Psoas muscle (tissue), 8 donors: ENCODE measurements at places on chromosomes 5 and 9.
A peak's percentile ranks its signal among the peaks of the same experiment; 100 is the strongest.

DNA sequence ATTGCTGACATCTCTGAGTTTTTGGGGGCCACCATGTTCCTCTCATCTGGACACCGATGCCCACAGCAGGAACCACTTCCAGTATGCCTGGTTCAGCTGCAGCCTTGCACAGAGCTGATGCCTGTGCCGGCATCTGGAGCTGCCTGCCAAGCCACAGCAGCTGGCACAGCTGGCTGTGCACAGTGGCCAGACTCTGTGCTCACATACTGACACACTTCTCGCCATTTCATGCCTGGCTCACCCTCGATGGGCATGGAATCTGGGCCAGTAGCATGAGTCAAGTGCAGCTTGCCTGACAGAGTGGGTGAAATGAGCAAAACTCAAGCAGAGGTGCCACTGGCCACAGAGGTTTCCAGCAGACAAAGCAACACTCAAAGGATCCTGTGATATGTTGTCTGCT is 863.4 kb downstream of the DNAH5 start:
- no peaks in the 10 kb centered on the region for H3K27me3 ChIP-seq
- no peak for DNase-seq
- H3K4me1 ChIP-seq = no peaks in the 10 kb centered on the region
- H3K27ac ChIP-seq = no peak overlapping the region
- H3K36me3 ChIP-seq = no peaks in the 10 kb centered on the region
- no peak overlapping the region for H3K4me3 ChIP-seq

DNA sequence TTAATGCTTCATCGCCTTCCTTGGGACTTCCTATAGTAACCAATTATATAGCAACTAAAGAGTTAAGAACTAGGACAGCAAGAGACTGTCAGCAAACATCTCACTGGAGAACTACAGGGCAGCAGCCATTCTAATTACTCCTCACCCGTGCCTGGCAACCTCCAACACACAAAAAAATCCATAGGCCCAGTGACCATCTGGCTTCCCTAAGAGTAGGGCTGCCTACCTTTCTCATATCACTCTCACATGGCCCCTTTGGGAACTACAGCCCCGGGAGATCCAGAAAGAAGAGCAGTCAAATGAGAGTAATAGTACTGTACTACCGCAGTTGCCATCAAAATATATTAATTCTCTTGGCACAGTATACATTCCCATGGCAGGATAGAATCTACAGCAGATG is 5.7 kb downstream of the DCAF10 start:
- no peak for DNase-seq
- H3K4me3 ChIP-seq = no peak overlapping the region
- peaks cover 21% of the 10 kb centered on the region for H3K4me1 ChIP-seq
- H3K36me3 ChIP-seq = peaks cover 10% of the 10 kb centered on the region
- H3K27me3 ChIP-seq = no peaks in the 10 kb centered on the region

DNA sequence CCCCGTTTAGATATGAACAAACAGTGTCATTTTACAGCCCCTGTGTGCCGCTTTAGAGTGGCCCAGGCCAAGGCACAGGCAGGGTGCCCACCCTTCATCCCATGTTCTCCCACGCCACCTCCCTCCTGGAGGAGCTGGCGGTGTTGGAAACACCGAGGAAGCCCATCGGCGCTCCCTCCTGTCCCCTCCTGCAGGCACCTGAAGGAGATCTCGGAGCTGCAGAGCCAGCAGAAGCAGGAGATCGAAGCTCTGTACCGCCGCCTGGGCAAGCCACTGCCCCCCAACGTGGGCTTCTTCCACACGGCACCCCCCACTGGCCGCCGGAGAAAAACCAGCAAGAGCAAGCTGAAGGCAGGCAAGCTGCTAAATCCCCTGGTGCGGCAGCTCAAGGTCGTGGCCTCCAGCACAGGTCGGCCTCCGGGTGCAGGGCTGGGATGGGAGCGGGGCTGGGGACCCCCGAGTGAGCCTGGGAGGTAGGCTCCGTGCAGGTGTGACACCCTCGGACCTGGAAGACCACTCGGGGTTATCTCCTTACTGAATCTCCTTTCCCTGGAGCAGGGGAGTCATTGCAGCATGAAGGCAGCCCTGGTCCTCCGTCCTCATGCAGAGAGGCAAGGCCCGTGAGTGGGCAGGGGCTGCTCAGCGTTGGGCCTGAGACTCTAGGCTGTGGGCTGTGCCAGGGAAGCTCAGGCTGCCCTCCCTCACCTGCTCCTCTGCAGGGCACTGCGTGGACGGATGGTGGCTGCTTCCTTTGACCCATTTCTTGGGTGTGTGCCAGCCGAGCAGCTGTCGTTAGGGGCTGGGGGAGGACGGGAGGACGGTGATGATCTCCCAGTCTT is 113.9 kb downstream of the WNK2 start:
- H3K36me3 ChIP-seq = no peaks in the 10 kb centered on the region
- H3K27ac ChIP-seq = no peak overlapping the region
- no peak overlapping the region for H3K4me3 ChIP-seq
- DNase-seq = peak; percentile 43

DNA sequence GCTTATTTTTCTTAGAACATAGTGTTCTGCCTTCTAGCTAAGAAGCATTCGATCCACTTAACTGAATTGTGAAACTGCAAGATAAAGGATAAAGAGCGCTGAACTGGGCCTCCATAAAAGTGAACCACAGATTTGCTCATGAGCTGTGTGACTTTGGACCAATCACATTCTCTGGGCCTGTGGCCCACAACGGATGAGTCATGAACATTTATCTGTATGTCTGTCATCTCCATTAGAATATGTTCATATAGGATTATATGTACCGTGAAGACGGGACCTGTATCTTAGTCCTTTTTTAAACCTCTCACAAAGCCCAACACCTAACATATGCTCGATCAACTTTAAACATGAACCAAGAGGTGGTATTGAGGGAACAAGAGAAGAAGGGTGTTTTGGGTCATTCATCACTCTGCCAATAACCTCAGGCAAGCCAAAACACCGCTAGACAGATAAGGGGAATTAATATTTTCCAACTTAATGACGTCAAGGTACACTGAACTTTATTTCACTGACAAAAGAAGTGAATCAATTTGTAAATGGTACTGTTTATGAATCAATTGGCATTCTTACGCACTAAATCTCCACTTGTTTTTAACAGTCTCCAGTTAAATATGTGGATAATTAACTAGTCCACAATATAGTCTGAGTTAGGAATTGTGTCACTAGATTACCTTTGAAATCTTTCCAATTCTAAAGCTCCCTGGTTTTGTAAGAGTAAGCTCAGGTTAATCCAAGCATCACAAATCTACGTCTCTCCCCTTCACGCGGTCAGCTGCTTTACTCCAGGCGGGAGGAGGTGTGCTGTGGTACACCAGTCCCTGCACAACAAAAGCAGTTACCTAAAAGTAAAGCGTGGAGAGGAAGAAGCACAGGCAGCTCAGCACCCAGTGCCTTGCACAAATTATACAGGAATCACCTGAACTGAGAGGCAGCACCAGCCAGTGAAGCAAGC is 1.6 kb downstream of the TMEM245 start:
- no peaks in the 10 kb centered on the region for H3K36me3 ChIP-seq
- DNase-seq = peak; percentile 29
- peak overlapping the region; percentile 86 for H3K27ac ChIP-seq
- peaks cover 50% of the 10 kb centered on the region for H3K4me1 ChIP-seq

DNA sequence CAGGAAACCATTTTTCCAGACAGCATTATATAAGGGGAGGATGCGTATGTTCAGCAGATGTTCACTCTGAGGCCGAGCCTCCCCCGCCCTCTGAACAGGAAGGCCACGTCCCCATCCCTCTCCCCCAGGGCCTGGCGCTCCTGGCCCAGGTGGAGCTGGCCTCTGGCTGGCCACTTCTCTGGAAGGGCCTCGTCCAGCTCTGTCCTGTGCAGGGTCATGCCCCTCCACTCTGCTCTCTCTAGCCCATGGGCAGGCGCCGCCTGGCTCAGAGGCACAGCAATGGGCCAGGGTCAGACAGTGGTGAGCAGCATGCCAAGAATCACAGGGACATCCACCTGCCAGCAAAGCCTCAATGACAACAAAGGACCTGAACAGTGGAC is 34.2 kb downstream of the ADAMTS2 start:
- H3K27me3 ChIP-seq = no peaks in the 10 kb centered on the region
- no peaks in the 10 kb centered on the region for H3K36me3 ChIP-seq
- H3K4me1 ChIP-seq = peaks cover 5% of the 10 kb centered on the region
- peak; percentile 21 for DNase-seq
- H3K4me3 ChIP-seq = no peak overlapping the region
- H3K27ac ChIP-seq = no peak overlapping the region

DNA sequence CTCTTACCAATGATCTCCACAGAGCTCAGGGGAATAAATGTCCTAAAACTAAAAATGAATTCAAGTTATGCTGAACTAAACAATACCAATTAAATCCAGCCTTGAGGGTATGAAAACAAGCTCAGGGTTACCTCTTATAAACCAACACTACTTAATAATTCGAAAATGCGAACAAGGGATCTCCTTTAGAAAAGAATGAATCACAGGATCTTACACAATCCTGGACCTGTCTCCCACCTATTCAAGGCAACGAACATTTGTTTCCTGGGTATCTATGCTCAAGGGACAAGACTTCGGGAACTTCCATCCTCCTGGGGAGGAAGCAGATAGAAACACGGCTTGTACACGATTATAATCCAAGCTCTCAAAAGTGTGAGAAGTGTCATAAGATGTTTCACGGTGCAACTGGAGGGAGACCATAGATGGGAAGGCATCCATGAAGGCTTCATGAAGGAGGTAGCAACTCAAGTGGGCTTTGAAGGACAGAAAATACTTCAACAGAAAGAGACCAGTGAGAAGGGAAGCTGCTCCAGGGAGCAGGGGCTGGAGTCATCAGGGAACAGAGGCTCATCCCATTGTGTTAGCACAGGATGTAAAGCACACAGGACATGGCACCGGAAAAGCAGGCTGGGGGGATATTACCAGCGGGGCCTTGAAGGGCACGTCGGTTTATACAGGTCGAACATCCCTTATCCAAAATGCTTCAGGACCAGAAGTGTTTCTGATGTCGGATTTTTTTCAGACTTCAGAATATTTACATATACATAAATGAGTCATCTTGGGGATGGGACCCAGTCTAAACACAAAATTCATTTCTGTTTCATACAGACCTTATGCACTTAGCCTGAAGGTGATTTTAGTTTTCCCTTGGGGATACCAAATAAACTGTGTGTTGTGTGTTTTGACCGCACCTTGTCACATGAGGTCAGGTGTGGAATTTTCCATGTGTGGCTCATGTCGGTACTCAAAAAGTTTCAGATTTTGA is 87.4 kb downstream of the TLE1 start:
- H3K4me1 ChIP-seq = peaks cover 40% of the 10 kb centered on the region
- no peak overlapping the region for H3K4me3 ChIP-seq

DNA sequence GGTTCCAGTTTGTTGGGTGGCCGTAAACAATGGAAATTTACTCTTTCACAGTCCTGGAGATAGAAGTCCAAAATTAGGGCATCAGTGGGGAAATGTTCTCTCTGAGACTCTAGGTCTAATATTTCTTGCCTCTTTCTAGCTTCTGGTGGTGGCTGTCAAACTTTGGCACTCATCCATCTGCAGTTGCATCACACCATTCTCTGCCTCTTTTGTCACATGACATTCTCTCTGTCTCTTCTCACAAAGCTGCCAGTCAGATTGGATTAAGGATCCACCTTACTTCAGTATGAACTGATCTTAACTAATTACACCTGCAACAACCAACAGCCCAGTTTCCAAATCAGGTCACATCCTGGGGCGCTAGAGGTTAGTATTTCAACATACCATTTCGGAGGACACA is 222.9 kb upstream of the FTMT start:
- H3K36me3 ChIP-seq = no peaks in the 10 kb centered on the region
- no peak for DNase-seq

- no peaks in the 10 kb centered on the region for H3K27me3 ChIP-seq
- no peak overlapping the region for H3K4me3 ChIP-seq
- DNase-seq = no peak
Observed at GRCh38 chr9:105290418-105290817, 46.0 kb downstream of the SLC44A1 start.

GRCh38 chr9:125747053-125747764 is at the start of gene PBX3:
TSS of gene PBX3 (plus strand) at chr9:125747373.
- H3K4me3 ChIP-seq = peak within 1 kb of the TSS; percentile 87
- H3K36me3 ChIP-seq = no peaks in the 10 kb centered on the region
- DNase-seq = peak; percentile 75

- DNase-seq = no peak
- peak overlapping the region; percentile 99 for H3K27ac ChIP-seq
- H3K27me3 ChIP-seq = peaks cover 7% of the 10 kb centered on the region
- H3K4me3 ChIP-seq = peak overlapping the region; percentile 79
- peaks cover 16% of the 10 kb centered on the region for H3K4me1 ChIP-seq
Observed at GRCh38 chr9:99822806-99823591, 1.3 kb downstream of the NR4A3 start.

DNA sequence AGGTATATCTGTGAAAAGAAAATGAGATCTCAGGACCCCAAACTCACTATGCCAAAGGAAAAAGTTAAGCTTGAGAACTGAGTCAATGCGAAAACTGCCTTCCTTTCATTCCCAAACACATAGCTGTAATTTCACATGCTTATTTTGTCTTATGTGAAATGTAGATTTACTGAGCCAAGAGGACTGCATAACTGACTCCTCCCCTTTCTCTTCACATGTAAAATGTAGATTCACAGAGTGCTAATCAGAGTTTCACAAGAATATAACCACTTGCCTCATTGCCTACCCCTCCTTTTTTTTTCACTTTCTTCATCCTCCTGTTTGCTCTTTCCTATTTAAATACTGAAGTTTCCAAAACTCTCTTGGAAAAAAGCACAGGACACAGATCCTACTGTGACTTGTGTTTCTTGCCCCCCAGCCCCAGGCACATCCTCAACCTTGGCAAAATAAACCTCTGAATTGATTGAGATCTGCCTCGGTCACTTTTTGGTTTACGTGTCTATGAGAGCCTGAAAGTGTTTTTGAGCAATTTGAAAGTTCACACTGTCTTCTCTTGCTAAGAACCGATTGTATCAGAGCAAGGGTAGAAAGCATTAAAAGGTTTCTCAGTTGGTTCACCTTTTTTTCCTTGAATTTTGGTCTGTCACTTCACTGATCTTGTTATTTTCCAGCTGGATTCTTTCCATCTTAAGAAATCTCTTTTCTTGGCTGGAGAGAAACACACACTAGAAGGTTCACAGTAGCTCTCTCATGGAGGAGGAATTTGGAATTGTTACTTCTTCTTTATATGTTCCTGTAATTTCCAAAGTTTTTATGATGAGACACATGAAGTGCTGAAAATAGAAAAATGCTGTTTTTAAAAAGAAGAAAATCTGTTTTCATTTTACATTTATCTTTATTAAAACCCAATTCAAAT is 44.8 kb upstream of the SNAPC3 start:
- H3K27me3 ChIP-seq = no peaks in the 10 kb centered on the region
- no peaks in the 10 kb centered on the region for H3K4me1 ChIP-seq
- no peak overlapping the region for H3K4me3 ChIP-seq

GRCh38 chr9:20618361-20618802 is 3.9 kb downstream of the MLLT3 start:
- H3K27me3 ChIP-seq = no peaks in the 10 kb centered on the region
- no peak overlapping the region for H3K4me3 ChIP-seq
- no peak overlapping the region for H3K27ac ChIP-seq
- H3K4me1 ChIP-seq = peaks cover 11% of the 10 kb centered on the region
- no peak for DNase-seq
- H3K36me3 ChIP-seq = no peaks in the 10 kb centered on the region
